ENCODE measurements at places on chromosomes 2 and 18. TPM values are rescaled to one million over a fixed set of nuclear protein-coding genes. Genes with fewer than 3 reads are reported as not detected.

DNA sequence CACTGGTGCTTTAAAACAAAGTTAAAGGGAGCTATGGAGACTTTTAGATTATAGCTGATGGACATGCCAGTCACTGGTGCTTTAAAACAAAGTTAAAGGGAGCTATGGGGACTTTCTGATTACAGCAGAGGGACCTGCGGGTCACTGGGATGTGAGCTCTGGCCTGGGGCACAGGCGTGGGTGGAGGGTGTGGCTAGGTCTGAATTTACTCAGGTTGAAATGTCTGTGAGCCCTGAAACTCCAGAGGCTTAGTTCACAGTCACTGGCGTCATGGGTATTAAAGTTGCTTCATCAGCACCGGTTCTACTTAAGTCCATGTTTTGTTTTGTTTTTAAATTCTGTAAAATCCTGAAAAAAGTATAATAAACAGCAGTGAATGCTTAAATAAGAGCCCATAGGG lies 49.0 kb upstream of the TMEM18 start:
- no peaks in the 10 kb centered on the region for H3K27me3 ChIP-seq
- DNase-seq, result no peak
- H3K27ac ChIP-seq, result no peak overlapping the region
- H3K36me3 ChIP-seq, result no peaks in the 10 kb centered on the region
- H3K4me3 ChIP-seq, result no peak overlapping the region

DNA sequence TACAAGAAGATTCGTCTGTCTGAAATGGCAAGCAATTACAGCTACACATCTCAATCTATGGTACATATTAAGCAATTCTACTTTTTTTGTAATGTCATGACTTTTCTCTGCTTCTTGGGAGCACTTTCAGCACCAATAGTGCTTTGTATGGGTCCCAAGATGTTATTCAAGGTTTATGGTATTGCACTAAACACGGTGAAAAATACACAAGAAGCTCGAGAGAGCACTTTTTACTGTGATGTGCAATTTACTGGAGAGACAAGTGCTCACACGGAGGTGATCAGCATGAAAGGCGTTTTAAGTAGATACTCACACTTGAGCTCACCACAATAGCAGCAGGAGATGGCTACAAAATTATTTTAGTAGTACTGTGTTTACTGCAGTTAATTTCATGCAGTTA lies 783.6 kb downstream of the CBLN2 start:
- no peaks in the 10 kb centered on the region for H3K4me1 ChIP-seq
- DNase-seq, result no peak
- H3K27ac ChIP-seq, result no peak overlapping the region
- no peaks in the 10 kb centered on the region for H3K27me3 ChIP-seq
- H3K4me3 ChIP-seq, result no peak overlapping the region

DNA sequence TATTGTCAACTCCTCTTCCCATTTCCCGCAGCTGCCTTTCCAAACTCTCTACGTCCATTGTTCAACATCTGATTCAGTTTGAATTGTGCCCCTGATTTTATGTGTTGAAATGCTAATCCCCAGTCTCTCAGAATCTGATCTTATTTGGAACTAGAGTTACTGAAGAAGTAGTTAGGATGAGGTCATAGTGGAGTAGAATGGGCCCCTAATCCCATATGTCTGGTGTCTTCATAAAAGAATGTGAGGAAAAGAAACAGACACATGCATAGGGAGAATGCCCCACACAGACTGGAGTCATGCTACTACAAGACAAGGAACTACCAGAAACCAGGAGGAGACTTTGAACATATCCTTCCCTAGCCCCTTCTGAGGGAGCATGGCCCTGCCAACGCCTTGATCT lies 99.2 kb downstream of the LRP1B start:
- H3K4me3 ChIP-seq, result no peak overlapping the region
- no peaks in the 10 kb centered on the region for H3K27me3 ChIP-seq
- DNase-seq, result no peak
- H3K4me1 ChIP-seq, result no peaks in the 10 kb centered on the region
- no peak overlapping the region for H3K27ac ChIP-seq

GRCh38 chr2:98388081-98388480 lies 41.8 kb downstream of the CNGA3 start:
- H3K36me3 ChIP-seq, result no peaks in the 10 kb centered on the region
- no peaks in the 10 kb centered on the region for H3K4me1 ChIP-seq
- H3K4me3 ChIP-seq, result no peak overlapping the region
- H3K27me3 ChIP-seq, result no peaks in the 10 kb centered on the region
- no peak overlapping the region for H3K27ac ChIP-seq

DNA sequence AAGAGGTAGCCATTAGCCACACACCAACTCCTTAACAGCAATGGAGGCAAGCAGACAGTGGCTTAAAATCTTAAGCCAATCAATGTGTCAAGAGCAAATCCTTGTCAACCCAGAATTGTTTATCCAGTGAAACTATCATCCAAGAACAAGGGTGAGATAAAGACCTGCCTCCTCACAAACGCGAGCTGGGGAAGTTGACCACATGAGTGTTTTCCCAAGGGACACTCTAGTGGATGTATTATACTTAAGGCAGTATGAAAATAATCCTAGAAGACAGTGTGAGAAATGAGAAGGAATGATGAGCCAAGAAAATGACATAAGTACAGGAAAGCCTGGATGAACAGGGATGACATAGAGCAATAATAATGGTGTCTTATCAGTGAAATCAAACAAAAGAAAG lies 209.6 kb downstream of the TWIST2 start:
- no peaks in the 10 kb centered on the region for H3K4me1 ChIP-seq
- no peak for DNase-seq
- H3K4me3 ChIP-seq, result no peak overlapping the region
- H3K36me3 ChIP-seq, result peaks cover 28% of the 10 kb centered on the region

Gene CXCR1
- total RNA-seq, result not detected

Gene GCG
- not detected for total RNA-seq

Gene STPG4
- total RNA-seq, result 0.13 TPM

Gene ARHGAP25
- total RNA-seq, result 1.3 TPM

DNA sequence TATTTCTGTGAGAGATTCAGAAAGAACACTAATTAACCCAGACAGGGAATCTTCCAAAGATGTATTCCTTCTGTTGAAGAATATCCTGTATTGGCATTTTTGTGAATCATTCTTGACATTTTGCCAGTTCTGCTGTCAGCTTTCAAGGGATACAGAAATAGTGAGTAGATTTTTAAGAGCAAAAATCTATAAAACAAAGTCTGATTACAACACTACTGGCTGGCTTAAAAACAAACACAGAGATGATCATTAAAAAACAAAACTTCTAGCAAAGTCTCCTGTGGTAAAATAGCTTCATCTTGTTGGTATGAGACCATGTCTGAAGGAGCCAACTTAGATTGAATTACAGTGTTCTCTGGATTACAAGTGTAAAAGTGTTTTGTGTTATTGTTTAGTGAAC lies 866.3 kb upstream of the KLHL29 start:
- peaks cover 7% of the 10 kb centered on the region for H3K4me1 ChIP-seq
- H3K36me3 ChIP-seq, result no peaks in the 10 kb centered on the region
- no peak overlapping the region for H3K4me3 ChIP-seq
- DNase-seq, result no peak
- H3K27ac ChIP-seq, result no peak overlapping the region
- no peaks in the 10 kb centered on the region for H3K27me3 ChIP-seq

Gene TMEM247
- total RNA-seq, result not detected

Gene KCNG2
- 0.15 TPM for total RNA-seq

DNA sequence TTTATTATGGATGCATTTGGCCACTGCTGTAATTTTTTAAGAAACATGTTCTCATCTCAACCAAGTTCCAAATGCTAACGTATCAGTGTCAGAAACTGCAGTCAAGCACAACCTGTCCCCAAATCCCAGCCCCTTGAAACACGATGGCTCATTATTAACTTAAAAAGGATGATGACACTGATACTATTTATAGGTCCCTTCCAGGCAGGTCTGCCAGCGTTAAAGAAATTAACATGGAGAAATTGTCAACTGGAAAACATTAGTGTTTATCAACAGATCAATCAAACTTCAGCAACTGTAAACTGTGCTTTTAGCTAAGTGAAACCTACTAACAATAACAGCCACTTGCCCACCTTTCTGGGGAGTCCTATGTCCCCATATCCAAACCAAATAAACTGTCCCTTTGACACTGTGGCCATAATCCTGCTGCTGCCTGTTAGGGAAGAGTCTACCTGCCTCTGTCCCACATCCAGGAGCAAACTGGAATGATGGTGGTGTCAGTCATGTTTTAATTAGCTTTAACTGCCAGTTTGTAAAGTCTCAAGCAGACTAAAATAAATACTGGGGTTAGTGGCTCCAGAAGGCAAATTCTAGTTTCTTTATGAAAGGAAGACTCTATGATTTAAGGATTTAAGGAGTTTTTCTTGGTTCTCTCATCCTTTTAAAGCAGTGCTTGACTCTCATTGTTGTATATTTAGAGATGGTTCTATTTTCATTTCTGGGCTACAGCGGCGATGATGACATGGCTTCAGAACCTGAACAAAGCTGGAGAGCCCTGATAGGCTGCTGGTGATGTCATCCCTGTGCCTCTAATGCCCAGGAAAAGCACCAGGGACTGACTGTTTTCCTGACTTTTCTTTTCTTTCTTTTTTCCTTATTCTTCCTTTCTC lies 583.6 kb upstream of the PIK3C3 start:
- no peaks in the 10 kb centered on the region for H3K36me3 ChIP-seq
- no peak for DNase-seq
- H3K27ac ChIP-seq, result no peak overlapping the region
- no peaks in the 10 kb centered on the region for H3K27me3 ChIP-seq
- H3K4me1 ChIP-seq, result no peaks in the 10 kb centered on the region
- no peak overlapping the region for H3K4me3 ChIP-seq

GRCh38 chr2:109125593-109126500 lies 3.2 kb upstream of the SH3RF3 start:
- peaks cover 24% of the 10 kb centered on the region for H3K27me3 ChIP-seq
- H3K27ac ChIP-seq, result no peak overlapping the region
- no peaks in the 10 kb centered on the region for H3K36me3 ChIP-seq
- H3K4me1 ChIP-seq, result no peaks in the 10 kb centered on the region

Gene VWC2L
- not detected for total RNA-seq

GRCh38 chr18:34287825-34288224 lies 63.1 kb upstream of the NOL4 start:
- peaks cover 6% of the 10 kb centered on the region for H3K36me3 ChIP-seq

Gene SLC4A1AP
- 18.8 TPM for total RNA-seq

GRCh38 chr2:184527058-184527457 lies 71.3 kb upstream of the ZNF804A start:
- no peak overlapping the region for H3K4me3 ChIP-seq
- H3K36me3 ChIP-seq, result peaks cover 11% of the 10 kb centered on the region
- H3K27ac ChIP-seq, result no peak overlapping the region

DNA sequence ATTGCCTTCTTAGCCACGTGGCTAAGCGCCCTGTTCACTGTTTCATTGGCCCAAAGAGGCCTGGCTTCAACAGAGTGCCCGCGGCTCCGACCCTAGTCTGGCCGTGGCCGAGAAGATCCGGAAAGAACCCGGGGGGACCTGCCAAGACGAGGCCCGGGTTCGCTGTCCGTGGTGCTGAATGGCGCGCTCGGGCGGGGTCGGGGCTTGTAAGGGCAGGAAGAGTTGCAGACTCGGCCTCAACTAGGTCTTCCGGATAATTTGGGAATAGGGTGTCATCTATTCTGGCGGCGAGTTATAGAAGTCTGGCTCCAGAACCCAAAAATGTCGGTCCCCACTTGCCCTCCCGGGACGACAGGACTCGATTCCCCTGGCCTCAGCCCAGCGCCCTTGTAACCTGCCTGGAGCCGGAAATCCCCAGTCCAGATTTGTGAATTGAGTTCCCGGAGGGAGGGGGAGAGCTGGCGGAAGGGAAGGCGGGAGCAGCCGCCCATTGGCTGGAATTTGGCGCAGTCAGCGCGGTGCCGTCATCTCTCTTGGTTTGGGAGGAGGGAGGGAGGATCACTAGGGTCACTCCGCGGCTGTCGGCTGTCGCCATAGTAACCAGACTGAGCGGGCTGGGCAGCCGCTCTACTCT lies 3.5 kb downstream of the CDK5R2 start:
- H3K27me3 ChIP-seq, result peaks cover 20% of the 10 kb centered on the region
- peak overlapping the region; percentile 84 for H3K4me3 ChIP-seq
- peaks cover 4% of the 10 kb centered on the region for H3K4me1 ChIP-seq
- H3K36me3 ChIP-seq, result no peaks in the 10 kb centered on the region
- no peak overlapping the region for H3K27ac ChIP-seq

DNA sequence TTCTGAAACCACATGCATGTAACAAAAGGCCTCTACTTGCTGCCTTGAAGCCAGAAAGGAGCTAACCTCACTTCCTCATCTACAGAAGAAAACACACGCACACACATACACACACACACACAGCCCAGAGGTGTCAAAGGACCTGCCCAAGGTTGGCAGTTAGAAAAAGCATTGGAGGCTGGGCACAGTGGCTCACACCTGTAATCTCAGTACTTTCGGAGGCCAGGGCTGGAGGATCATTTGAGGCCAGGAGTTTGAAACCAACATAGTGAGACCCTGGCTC lies 125.9 kb upstream of the RNF152 start:
- H3K36me3 ChIP-seq, result no peaks in the 10 kb centered on the region
- DNase-seq, result no peak
- no peak overlapping the region for H3K27ac ChIP-seq
- H3K27me3 ChIP-seq, result no peaks in the 10 kb centered on the region
- no peak overlapping the region for H3K4me3 ChIP-seq
- H3K4me1 ChIP-seq, result no peaks in the 10 kb centered on the region

Gene HNMT
- total RNA-seq, result 1.3 TPM

DNA sequence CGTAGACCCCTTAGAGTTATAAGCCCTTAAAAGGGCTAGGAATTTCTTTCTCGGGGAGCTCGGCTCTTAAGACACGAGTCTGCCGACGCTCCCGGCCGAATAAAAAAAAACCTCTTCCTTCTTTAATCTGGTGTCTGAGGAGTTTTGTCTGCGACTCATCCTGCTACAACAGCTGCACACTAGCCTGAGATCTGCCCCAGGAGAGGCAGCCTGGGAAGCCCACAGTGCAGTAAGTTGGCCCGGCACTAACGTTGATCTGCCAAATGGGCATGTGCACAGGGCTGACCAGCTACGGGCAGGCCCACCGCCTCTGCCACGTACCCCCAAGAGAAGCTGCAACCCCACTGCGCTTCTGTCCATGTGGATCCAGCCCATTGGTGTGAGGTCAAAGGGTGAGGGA lies 8.4 kb upstream of the LIMS2 start:
- no peaks in the 10 kb centered on the region for H3K27me3 ChIP-seq
- no peak overlapping the region for H3K4me3 ChIP-seq
- no peak for DNase-seq
- no peak overlapping the region for H3K27ac ChIP-seq
- H3K4me1 ChIP-seq, result no peaks in the 10 kb centered on the region

DNA sequence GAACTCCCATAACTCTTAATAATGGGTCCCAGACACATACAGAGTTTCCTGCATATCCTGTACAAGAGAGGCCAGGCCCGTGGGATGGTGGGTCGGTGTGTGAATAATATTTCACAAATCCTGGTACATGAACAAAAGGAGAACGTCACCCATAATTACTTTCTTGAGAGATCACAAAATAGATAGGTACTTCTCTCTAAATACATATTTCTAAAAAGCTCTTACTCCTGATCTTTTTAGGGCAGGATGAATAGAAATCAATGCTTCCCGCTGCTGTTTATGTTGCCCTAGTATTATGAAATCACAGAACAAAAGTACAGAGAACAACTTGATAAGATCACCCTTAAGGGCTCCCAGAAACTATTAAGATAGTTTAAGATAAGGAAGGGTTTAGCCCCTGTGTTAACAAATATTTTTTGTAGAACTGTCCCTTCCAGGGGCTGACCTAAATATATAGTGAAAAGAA lies 5.4 kb downstream of the IRS1 start:
- peaks cover 23% of the 10 kb centered on the region for H3K36me3 ChIP-seq
- no peak overlapping the region for H3K27ac ChIP-seq
- no peaks in the 10 kb centered on the region for H3K27me3 ChIP-seq
- H3K4me3 ChIP-seq, result peak overlapping the region; percentile 48
- DNase-seq, result no peak

All from H9 (cell line).